Smooth muscle cell of the pulmonary artery (primary cell): ENCODE measurements at places on chromosomes 7 and 10. TPM values are rescaled to one million over a fixed set of nuclear protein-coding genes. Genes with fewer than 3 reads are reported as not detected.

The ZNF485 gene
- total RNA-seq: 1.6 and 2.7 TPM in 2 replicates

The CC2D2B gene
- 0.07 and 0.17 TPM in 2 replicates for total RNA-seq

The ARHGAP12 gene
- total RNA-seq: 29.4 and 36.0 TPM in 2 replicates

The VWA2 gene
- not detected in 2 replicates for total RNA-seq

The PITRM1 gene
- total RNA-seq: 68.0 and 73.2 TPM in 2 replicates

The SH3PXD2A gene
- total RNA-seq: 44.1 and 45.5 TPM in 2 replicates
